Myocyte (in vitro differentiated cells): ENCODE measurements at places on chromosomes 13 and 19. TPM values are rescaled to one million over a fixed set of nuclear protein-coding genes. Genes with fewer than 3 reads are reported as not detected.

Gene ZNF296
- total RNA-seq, result not detected in 2 replicates

- DNase-seq, result peak; percentile 31
Measured at GRCh38 chr13:94128430-94128829, 351.1 kb downstream of the DCT start.

GRCh38 chr19:41530184-41530534 lies 45.8 kb upstream of the CEACAM21 start:
- DNase-seq, result no peak

GRCh38 chr19:1304197-1304924 lies 18.7 kb downstream of the EFNA2 start:
- DNase-seq, result no peak

DNA sequence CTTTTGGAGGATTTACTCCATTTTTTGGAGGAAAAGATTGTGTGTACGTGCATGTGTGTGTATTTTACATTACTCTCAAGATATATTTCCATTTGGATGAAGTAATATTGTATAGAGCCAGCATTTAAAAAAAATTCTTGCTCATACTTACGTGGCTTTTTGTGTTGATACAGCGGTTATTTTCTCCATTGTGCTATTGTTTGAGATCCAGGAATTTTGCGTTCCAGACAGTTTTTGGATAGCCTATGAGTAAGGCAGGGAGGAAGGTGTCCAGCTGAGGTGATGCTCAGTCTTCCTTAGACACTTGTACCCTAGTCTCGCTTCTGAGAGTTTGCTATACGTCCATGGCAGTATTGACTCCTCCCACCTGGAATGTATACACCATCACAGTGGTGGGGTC lies 92.2 kb upstream of the ARHGEF7 start:
- DNase-seq, result no peak

DNA sequence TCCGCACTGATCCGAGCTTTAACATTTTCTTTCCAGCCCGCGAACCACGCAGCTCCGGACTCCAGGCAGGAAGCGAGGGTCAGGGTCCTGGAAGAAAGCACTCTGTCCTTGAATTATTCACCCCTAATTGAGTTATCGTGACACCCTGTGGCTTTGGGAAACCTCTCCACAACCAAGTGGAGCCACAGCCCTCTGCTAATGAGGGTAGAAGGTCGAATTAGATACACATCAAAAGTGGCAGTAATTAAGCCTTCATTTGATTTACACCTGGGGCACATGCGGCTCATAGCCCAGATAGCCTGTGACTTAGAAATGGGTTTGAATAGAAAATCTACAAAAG lies 15.9 kb upstream of the RNF17 start:
- DNase-seq, result no peak

GRCh38 chr13:102825400-102825799 lies 20.4 kb upstream of the ERCC5 start:
- DNase-seq, result no peak

Gene RHPN2
- total RNA-seq, result 9.0 and 13.9 TPM in 2 replicates

DNA sequence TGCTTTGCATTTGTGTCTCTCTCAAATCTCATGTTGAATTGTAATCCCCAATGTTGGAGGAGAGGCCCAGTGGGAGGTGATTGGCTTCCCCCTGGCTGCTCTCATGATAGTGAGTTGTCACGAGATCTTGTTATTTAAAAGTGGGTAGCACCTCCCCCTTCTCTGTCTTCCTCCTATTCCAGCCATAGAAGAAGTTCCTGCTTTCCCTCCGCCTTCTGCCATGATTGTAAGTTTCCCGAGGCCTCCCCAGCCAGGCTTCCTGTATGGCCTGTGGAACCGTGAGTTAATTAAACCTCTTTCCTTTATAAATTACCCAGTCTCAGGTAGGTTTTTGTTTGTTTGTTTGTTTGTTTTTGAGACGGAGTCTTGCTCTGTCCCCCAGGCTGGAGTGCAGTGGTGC lies 3.8 kb downstream of the LILRA4 start:
- DNase-seq, result no peak

- DNase-seq, result no peak
Measured at GRCh38 chr19:6677883-6678689, 8.1 kb upstream of the TNFSF14 start.
